Left cardiac atrium (tissue), 4 donors: ENCODE measurements at places on chromosomes 16 and 17. TPM values are rescaled to one million over a fixed set of nuclear protein-coding genes. Genes with fewer than 3 reads are reported as not detected.
A peak's percentile ranks its signal among the peaks of the same experiment; 100 is the strongest.

The ZNF423 gene
- total RNA-seq = 13.8 TPM

DNA sequence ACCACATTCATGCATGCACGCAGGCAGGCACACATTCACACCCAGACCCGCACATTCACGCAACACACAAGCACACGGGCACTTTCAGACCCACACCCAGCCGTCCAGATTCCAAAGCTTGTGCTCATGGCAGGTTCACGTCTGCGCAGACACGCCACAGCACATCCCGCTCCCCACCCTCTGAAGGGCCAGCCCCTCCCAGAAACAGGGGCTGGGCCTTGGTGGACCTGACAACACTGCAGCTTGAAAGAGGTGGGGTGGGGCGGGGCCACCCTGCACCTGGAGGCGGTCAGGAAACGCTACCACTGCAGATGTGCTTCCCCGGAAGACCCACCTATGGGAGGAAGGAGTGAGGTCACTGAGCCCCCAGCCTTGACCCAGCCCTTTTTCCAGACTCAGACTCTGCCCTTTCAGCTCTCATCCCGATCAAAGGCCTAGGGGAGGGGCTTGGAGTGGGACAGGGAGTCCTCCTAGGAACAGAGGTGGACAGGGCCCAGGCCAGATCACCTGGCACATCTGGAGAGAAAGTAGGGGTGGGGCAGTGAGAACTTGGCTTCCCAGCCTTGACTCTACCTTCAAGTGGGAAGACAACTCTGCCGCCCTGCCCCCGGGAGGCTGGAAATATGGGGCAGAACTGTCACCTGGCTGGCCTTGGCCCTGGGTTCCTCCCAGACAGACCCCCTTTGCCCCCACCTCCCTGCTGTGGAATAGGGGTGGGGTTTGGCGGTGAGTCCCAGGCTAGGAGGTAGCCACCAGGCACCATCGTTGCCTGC lies 11.0 kb downstream of the P3H4 start:
- DNase-seq = peak; percentile 43

The KRTAP1-1 gene
- not detected for total RNA-seq

The GRAP gene
- 1.6 TPM for total RNA-seq

The C16orf96 gene
- total RNA-seq = not detected

- DNase-seq = no peak
These were observed 17.4 kb downstream of the AARSD1 start for GRCh38 chr17:42946812-42947211.

The GINS3 gene
- total RNA-seq = 5.0 TPM

The PSMD11 gene
- 82.2 TPM for total RNA-seq

DNA sequence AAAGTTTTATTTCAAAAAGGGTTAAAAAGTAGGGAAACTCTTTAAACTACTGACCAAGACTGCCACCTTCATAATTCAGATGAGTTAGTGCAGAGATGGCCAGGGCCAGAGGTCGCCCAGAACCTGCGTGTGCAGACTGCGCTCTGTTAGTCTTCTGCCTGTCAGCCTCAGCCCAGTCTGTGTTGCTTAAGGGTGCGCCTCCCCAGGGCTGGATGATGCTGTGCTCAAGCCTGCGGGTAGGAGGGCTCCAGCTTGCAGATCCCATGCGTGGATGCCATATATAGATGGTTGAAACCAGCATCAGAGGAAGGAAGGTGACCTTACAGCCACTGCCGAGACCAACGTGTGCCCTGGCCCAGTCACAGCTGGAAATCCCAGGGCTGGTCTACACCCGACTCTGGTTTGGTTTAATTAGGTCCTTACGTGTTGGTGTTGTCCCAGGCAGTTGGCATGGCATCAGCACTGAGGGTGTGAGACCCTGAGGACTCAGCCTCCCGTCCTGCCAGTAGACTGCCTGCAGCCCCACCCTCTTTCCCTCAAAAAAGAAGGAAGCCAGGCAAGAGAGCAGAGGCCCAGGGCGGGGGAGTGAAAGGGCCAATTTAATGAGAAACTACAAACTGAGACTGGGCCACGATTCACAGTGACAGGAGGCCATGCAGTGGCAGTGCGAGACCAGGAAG lies 27.7 kb downstream of the CDIP1 start:
- no peak for DNase-seq
